ENCODE measurements at places on chromosomes 3 and 15. TPM values are rescaled to one million over a fixed set of nuclear protein-coding genes. Genes with fewer than 3 reads are reported as not detected.

Gene ARRDC4
- 15.5 TPM for polyA plus RNA-seq

Gene TICRR
- polyA plus RNA-seq = 7.2 TPM

Gene ARL14
- polyA plus RNA-seq = not detected

Gene AGTR1
- polyA plus RNA-seq = 35.1 TPM

Gene CD276
- polyA plus RNA-seq = 175 TPM

Gene MYO5C
- polyA plus RNA-seq = 4.8 TPM

Gene ZNF660
- polyA plus RNA-seq = 4.1 TPM

Gene GPR149
- polyA plus RNA-seq = 0.17 TPM

DNA sequence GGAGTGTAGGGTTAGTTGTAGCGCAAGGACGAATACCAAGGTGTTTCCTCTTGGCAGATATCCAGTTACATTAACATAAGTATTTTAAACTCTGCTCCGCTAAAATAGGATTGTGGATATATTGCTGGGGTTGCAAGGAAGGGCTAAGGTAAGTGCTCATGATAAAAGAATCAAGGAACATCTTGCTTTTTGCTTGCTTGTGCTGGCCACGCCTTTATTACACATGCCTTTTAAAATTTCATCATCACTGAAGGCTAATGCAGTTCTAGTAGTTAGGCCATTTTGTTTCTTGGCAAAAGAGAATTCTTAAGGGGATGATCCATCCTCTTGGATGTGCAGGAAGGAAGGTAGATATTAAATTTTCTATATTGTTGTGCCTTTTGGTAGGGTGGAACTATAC lies 415.6 kb upstream of the TPM1 start:
- no peak for DNase-seq

DNA sequence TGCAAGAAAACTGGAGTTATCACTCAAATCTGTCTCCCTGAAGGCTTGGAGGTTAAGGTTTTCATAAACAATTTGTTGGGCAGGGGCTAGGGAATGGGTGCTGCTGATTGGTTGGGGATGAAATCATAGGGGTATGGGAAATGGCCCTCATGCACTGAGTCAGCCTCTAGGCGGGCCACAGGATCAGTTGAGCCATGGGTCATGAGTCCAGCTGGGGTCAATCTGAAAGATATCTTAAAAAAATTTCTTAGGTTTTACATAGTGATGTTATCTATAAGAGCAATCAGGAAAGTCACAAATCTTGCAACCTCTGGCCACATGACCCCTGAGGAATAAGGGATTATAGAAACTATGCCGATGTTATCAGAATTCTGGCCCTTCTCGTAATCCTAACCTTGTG lies 491.7 kb downstream of the ZIC1 start:
- no peak for DNase-seq

DNA sequence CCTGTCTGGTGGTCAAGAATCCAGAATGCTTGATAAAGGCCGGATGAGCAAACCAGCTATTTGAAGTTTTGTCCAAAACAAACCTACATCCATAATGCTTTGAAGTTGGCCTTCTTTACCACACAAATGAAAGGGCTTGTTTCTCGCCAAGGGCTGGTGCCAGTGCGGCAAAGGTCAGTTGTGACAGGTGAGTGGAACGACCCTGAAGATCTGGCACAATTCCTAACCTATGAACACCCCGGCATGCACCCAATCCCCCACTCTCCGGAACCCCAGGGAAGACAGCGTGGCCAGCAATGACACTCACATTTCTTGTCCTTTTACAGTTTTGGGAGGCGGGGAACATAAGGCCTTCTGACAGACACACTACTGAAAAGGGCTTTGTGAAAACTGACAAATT lies 90.6 kb downstream of the ATP10A start:
- DNase-seq = no peak

GRCh38 chr15:65184305-65184867 lies 756 bp downstream of the CLPX start:
- DNase-seq = peak; percentile 36

- no peak for DNase-seq
Observed at GRCh38 chr3:17941766-17942165, 199.3 kb upstream of the TBC1D5 start.

DNA sequence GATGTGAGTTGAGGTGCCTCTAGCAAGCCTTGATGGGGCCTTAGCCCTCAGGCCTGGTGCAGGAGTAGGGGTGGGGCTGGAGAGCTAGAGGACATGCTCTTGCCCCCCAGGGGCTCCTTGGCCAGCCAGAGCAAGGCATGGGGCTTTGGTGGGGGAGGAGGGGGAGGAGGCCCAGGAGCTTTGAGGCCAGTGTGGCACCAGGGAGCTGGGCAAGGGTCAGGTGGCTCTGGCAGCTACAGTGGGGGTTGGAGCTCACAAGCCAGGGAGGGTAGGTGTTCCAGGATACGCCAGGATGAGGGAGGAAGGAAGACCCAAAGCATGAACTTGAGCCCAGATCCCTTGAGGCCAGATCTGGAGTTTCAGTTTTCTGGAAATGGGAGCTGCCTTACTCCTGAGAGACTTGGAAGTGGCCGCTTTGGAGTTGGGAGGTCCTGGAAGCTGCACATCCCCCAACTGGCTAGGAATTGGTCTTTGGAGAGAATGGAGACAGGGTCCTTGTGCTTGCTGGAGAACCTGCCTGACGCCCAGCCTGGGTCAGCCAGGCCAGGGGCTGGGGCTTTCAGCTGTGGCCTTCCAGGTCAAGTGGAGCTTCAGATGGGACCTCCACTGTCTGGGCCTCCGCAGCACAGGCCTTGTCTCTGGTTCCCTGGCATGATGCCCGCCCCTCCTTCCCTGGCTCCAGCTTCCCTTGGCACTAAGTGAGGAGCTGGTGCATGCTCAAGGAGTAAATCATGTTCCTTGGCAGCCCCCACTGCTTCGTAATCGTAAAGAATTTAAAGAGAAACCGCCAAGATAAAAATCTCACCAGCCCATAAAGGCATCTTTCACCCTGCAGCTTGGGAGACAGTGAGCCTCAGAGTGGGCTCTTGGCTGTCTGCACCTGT lies 8.7 kb downstream of the SEMA3F start:
- peak; percentile 85 for DNase-seq

DNA sequence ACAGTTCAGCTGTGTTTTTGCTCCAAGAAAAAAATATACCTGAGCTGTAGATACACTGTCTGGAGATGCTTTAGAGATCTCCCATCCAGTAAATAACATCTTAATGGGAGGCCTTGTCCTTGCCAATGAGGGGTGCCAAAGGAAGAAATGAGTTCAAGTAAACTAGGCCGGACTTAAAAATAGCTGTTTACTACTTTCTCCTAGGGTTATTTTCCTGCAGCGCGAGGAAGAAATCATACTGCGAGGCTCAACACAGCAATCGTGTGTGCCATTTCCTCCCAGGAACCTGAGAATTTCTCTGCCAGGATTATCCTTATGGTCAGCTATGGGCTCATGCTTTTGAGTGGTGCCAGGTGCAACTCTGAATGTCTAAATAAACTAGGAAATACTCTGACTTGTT lies 71.9 kb downstream of the CMTM8 start:
- DNase-seq = peak; percentile 18

- DNase-seq = no peak
Observed at GRCh38 chr15:99143242-99143641, 38.4 kb downstream of the SYNM start.

- peak; percentile 53 for DNase-seq
Observed at GRCh38 chr15:31306426-31307269, 20.0 kb upstream of the KLF13 start.

DNA sequence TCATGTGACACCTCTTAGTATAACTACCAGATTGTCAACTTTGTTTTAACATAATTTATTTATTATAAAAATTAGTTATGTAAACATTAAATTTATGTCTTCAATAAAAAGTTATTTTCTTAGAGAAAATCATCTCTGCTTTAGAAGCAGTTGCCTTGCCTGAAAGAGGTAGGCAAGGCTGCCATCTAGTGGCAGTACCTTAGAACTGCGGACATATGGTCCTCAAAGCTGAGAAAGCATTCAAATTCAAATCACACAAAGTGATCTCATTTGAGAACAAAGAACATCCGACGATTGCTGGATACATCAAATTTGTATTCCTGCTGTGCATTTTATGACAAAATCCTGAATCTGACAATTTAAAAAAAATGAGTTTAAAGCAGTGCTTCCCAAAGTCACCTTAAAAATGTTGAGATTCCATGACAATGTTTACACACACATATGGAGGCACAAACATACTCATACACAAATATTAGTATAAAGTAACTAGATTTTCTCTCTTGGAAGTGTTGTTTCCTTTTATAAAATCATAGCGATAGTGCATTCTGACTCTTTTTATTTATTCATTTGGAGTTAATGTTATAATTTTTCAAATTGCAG lies 617.4 kb downstream of the CADM2 start:
- DNase-seq = peak; percentile 78

- DNase-seq = peak; percentile 38
Observed at GRCh38 chr3:177820683-177821316, 623.5 kb upstream of the TBL1XR1 start.

DNA sequence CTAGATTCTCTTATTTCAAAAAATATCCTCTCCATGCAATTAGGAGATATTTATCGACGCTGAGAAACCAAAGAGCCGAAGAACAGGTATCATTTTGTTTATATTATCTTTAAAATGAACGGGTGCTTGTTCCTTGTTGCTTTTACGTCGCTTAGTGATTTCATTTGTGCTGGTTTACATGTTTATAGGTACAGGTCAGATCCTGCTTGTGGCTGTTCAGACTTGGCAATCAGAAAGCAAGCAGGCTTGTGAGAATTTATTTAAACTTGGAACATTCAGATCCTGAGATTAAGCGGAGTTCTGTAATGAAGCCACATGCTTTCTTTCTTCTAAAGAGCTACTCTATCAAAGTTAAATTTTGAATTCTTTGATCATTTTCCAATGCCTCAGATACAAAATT lies 43.0 kb upstream of the ATP2C1 start:
- no peak for DNase-seq

GRCh38 chr3:127422663-127423375 lies 135.0 kb upstream of the PRR20G start:
- no peak for DNase-seq

GRCh38 chr3:141553055-141553454 lies 66.2 kb downstream of the RASA2 start:
- DNase-seq = no peak

GRCh38 chr15:42784705-42785104 lies 47.8 kb upstream of the CDAN1 start:
- peak; percentile 9 for DNase-seq

GRCh38 chr15:66151809-66152208 lies 101.7 kb downstream of the MEGF11 start:
- DNase-seq = no peak

DNA sequence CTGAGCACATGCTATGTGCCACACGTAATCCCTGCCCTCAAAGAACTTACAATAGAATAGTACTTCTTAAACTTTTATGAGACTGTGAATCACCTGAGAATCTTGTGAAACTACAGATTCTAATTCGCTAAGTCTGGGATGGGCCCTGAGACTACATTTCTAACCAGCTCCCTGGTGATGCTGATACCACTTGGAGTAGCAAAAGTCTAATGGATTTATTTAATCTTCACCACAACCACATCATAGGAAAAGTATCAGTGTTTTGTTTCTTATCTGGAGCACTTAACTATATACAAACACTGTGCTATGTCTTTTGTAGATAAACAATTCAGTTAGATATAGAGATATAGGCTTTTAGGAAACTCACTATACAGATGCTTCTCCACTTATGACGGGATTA lies 23.8 kb upstream of the TCF12 start:
- no peak for DNase-seq

DNA sequence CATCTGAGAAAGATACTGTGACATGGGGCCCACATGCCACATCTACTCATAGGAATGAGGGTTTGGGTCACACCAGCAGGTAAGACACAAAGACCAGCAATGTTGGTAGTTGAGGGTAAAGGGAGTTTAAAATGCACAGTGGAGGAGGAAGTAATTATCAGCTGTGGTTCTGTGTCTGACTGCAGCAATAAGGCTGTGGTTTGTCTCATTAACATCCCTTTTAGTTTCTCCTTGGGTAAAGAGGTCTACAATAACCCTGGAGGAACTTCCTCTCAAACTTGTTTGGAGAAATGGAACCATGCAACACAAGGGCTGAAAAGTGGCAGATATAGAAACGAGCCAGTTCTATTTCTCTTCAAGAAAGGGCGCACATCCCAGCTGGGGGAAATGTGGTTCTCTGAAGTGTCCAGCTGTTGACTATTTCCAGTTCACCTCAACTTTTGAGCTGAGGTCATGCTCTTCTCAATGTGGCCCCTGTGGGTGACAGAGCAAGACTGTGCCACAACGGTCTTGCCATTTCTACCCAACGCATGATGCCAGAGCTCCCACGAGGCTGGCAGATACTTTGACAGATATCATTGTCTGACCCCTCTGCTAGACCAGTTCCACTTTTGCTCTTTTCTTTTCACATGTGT lies 234.3 kb downstream of the SQOR start:
- DNase-seq = no peak

DNA sequence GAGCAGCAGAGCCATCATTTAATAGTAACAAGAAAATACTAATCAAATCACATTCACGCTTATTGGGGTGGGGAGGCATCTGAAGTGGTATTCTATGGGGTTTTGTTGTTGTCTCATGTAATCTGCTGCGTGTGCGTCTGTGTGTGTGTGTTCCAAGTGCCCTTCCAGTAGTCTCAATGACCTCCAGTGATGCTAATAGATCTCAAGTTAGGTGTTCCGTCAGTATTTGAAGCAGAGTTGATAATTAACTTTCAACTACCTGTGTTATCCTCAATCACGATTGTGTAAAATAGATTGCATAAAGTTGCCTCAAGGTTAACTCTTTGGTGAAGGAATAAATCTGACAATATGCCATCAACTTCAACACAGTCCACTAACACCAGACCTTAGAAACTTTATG lies 375.0 kb downstream of the MECOM start:
- no peak for DNase-seq

DNA sequence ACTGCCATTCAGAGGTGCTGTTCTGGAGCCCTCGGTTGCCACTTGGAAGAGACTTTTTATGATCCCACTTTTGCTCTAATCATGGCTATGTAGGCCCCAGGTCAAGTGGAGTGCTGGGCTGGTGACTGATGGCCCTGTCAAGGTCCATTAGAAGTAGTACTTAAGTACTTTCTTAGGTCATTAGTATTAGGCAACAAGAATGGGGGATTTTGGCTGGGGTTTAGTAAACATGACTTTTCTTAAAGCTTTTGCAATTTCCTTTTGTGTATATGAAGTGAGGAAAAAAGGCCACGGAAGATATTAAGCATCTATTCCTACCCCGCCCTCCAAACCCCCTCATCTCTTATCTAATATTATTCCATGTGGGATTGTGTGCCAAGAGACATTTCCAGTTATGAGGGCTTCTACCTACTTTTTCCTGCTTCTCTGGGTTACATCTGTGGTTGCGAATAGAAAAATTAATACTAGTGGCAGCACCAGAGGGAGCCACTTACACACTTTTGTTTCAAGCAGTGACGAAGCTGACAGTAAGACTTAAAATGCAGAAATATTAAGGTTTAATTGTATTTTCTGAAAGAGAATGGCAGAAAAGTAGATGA lies 13.9 kb downstream of the NLGN1 start:
- peak; percentile 77 for DNase-seq

DNA sequence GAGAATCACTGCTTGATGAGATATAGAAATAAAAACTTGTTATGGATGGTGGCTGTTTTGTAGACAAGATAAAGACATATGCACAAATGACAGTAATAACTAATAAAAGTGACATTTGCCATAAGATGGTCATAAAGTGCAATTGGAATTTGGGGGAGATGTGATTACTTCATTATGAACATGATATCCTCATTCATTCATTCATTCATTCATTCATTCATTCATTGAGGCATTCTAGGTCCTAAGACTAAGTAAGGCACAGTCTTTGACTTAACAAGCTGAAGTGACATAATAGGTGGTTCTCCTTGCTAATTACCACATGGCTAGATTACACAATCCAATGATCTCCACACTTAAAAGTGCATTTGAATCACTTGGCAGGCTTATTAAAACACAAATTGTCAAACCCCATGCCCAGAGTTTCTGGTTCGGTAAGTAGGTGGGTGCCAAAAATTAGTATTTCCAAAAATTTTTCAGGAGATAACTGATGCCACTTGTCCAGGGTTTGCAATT lies 18.9 kb downstream of the RAP2B start:
- no peak for DNase-seq

Data from muscle of back (tissue), 13 donors.